Motor neuron (in vitro differentiated cells): ENCODE measurements at places on chromosomes 7 and 10.

- no peak for ATAC-seq
Observed at GRCh38 chr10:131857156-131858117, 43.4 kb upstream of the PPP2R2D start.

- no peak for ATAC-seq
Observed at GRCh38 chr7:5431560-5432015, 8.0 kb upstream of the TNRC18 start.

GRCh38 chr10:110395350-110396283 lies 90.9 kb upstream of the SMNDC1 start:
- peak; percentile 11 for ATAC-seq

DNA sequence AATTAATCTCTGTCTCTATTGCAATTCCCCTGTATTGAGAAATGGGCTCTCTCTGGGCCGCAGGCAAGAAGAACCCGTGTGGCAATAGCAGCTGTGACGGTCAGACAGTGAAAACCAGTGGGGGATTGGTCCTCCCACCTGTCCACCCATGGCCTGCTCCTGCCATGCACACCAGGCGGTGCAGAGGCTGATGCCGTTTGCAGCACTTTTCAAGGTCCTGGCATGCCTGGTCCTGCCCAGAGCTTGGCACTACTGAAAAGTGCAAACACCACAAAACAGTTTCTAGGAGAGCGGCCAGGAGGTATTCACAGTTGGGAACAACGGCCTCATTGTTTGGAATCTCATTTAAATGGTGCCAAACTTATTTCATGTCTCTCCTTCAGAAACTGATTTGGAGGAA lies 41.5 kb downstream of the PSPH start:
- ATAC-seq, result no peak

DNA sequence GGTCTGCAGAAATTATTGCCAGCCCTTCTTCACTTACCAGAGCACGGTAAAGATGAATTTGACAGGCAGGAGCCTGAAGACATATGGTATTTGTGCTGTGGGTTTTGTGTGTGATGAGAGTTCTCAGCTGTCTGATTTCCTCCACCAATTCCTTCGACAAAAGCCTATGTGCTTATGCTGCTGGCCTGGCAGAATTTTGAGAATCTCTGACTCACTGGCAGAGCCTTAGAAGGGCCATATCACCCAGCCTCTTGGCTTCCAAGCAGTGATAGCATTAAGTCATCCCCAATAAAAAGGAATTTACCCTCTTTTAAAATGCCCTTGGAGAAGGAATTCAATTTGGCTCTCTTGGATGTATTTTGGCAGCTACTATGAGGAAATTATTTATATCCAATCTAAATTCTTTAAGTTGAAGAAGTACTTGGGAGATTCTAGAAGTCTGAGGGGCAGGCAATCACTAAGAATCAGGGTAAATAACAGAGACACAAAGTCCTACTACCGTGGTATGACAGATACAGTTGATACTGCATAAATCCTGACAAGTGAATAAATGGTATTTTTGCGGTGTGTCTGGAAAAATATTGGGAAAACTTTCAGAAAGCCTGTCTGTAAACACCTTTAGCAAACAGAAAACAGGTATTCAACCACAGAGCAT lies 68.6 kb upstream of the EFCAB10 start:
- no peak for ATAC-seq
